ENCODE measurements at places on chromosomes 1 and 21. TPM values are rescaled to one million over a fixed set of nuclear protein-coding genes. Genes with fewer than 3 reads are reported as not detected.
A peak's percentile ranks its signal among the peaks of the same experiment; 100 is the strongest.

- no peak for DNase-seq
Measured at GRCh38 chr1:203378556-203379245, 27.8 kb upstream of the FMOD start.

GRCh38 chr1:214012418-214012817 lies 24.6 kb downstream of the PROX1 start:
- no peak for DNase-seq

- DNase-seq = no peak
Measured at GRCh38 chr21:29217818-29218291, 80.9 kb upstream of the BACH1 start.

DNA sequence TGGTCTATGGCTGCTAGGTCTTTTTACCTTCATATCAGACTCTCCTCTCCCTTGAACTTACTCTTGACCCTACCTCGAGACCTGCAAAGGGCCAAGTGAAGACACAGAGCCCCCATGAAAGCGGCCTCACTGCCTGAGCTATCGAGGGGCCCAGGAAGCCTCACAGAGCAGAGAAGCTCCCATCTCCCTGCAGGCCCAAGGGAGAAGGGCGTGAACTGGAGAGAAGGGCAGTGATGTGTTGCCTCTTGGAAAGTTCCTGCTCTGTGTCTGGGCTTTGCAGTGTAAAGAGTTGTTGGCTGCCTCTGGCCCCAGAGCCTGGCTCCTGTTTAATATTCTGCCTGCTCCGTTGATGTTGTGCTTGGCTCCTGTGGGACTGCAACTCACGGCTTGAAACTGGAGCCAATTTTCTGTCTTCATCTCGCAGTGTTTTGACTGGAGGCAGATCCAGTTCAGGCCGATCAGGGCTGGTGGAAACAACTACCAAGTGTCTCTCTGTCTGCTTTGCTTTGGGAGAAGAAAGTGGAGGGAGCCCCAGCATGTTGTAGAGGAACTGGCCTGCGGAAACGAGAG lies 4.3 kb downstream of the SERTAD4 start:
- no peak for DNase-seq

DNA sequence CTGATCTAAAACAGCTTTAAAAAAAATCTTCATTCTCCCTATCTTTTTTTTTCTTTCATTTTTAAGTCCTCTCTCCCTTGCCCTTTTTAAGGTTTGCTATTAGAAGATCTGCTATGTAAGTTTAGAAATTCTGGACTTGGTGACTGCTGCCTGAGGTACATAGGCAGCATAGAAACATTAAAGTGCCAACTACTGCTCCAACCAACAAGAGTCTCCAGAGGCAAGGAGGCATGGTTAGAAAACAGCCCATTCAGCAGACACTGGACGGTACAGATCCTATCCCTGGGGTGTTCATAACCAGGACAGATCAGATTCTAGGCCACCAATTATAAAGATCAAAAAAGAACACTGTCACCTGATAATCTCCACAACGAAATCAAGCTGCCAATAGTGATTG lies 36.6 kb downstream of the GPR3 start:
- DNase-seq = no peak

GRCh38 chr1:92944901-92945747 lies 16.1 kb downstream of the DIPK1A start:
- DNase-seq = no peak

DNA sequence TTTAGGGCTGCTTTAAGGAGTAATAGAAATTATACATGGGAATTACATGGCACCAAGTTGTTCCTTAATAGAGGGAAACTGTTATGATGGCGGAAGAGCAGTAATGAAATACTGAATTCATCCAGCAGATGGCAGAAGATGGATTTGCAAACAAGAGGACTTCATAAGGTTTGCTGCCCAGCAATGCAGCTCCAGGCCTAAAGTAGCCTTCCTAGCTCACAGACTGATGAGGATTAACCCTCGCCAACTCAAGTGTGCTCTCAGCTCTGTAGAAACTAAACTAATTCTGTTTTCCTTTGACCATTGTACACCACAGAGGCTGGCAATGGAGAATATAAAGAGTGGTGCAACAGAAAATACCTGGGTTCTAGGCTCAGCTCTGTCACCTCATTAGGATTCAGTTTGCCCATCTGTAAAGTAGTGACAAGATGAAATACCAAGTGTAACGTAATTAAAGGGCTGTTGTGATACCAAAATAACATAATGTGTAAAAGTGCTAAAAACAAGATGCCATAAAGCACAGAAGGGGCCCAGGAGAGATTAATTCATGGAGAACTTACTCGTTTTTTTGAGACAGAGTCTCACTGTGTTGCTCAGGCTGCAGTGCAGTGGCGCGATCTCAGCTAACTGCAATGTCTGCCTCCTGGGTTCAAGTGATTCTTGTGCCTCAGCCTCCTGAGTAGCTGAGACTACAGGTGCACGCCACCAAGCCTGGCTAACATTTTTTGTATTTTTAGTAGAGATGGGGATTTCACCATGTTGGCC lies 102.4 kb upstream of the SERBP1 start:
- no peak for DNase-seq

- no peak for DNase-seq
Measured at GRCh38 chr1:32239337-32239736, 7.7 kb upstream of the FAM167B start.

DNA sequence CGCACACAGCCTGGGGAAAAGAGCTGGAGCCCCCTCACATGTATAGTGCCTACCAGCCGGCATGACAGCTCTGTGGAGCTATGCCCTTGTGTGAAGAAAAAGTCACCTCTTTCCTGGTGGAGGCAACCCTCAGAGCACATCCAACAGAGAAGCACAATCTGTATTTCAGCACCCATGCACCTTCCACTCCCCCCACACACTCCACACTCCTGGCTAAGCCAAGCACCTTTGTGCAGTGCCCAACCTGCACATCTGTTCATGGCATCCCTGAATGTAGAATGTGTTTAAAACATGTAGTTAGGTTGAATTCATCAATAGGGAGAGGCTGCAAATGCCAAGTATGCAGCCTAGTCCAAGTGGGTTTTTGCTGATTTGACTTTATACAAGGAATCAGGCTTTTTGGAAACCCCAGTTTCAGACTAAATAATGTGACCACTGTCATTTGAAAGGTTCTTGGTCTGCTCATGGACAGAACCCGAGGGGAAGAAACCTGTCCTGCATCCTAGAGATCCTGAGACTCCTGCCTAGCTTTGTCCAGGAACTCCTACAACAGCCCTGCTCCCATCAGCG lies 197.1 kb downstream of the TOMM20 start:
- DNase-seq = no peak

DNA sequence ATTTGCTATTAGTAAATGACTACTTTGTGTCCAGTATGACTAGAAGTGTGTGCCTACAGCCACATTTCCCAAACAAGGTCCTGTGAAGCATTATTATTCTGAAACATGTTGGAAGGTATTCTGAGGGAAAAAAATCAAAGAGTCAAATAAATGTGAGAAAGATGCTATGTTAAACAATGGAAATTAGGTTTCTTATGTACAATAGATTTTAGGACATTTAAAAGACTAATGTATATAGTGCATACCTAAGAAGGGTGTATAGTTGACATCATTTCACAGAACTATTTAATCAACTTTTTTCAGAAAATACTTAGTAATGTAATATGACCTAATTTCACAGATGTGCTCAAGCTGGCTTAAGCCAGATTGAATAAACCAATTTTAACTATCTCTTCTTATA lies 582.5 kb downstream of the USP25 start:
- DNase-seq = no peak

DNA sequence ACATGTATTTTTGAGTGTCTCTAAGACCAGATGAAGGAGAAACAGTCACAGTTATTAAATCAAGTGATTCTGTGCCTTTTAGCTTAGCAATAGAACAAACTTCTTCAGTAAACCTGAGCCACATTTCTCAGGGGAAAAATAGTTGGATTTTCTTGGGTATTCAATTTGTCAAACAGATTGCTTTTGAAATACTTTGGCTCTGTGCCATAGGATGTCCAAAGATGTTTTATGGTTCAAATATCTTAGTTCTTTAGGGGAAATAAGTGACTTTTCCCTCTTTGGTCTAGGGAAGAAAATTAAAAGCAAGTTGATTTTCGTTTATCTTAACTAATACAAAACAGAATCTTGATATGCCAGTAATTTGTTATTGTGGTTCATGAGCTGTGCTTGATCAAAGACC lies 125.9 kb downstream of the ATP5PO start:
- no peak for DNase-seq

- DNase-seq = no peak
Measured at GRCh38 chr1:93961906-93962305, 52.7 kb upstream of the GCLM start.

GRCh38 chr1:23732363-23733224 lies 10.7 kb upstream of the ELOA start:
- no peak for DNase-seq

- no peak for DNase-seq
Measured at GRCh38 chr1:201695607-201696006, 133.3 kb upstream of the IPO9 start.

GRCh38 chr21:30577766-30578165 lies 12.4 kb downstream of the KRTAP22-2 start:
- DNase-seq = no peak

GRCh38 chr1:187411118-187411517 lies 582.4 kb downstream of the PLA2G4A start:
- DNase-seq = no peak

DNA sequence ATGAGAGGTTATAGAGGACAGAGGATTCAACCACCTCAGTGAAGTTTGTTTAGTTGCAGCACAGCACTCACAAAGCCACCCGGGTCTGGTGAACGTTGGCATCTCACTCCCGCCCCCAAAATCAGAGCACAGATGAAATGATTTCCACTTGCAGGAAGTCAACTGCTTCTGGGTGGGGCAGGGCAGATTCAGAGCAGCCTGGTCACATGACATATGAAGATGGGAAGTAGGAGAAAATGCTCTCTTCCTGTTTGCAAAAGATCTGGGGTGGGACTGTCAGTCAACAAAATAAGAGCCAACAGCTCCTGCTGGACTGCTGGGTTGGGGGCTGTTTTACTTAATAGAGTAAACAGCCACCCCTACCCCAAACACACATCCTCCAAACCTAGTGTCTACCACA lies 43.2 kb downstream of the LRRC71 start:
- peak; percentile 15 for DNase-seq

DNA sequence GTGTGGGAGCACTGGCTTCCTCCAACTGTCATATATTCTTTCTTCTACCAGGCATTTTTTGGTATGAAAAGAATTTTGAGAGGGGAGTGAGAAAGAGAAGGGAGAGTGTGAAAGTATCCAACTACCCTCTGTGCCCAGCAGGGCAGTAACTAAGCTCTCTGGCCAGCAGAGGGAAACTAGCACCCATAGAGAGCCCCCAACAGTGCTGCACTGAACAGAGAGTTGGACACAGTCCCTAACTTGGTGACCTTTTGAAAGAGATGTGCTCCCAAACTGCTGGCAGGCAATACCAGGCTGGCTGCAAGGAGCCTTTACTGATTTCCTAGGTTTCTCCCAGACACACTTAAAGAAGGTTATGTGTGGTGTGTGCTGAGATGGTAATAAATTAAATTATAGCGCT lies 118.8 kb upstream of the PBX1 start:
- DNase-seq = no peak

Gene IRF6
- total RNA-seq = 2.4 TPM

Gene DPT
- total RNA-seq = not detected

Gene PBX1
- total RNA-seq = not detected

Gene GPR52
- 0.34 TPM for total RNA-seq

Gene GUCA2B
- not detected for total RNA-seq

Gene ZC3H12A
- 29.2 TPM for total RNA-seq

Gene TFB2M
- 35.9 TPM for total RNA-seq

Data from activated naive CD8-positive, alpha-beta T cell treated with anti-CD3 and anti-CD28 coated beads for 36 hours (primary cell).